Dorsolateral prefrontal cortex (tissue), 122 donors: ENCODE measurements at places on chromosomes 5 and 9.

DNA sequence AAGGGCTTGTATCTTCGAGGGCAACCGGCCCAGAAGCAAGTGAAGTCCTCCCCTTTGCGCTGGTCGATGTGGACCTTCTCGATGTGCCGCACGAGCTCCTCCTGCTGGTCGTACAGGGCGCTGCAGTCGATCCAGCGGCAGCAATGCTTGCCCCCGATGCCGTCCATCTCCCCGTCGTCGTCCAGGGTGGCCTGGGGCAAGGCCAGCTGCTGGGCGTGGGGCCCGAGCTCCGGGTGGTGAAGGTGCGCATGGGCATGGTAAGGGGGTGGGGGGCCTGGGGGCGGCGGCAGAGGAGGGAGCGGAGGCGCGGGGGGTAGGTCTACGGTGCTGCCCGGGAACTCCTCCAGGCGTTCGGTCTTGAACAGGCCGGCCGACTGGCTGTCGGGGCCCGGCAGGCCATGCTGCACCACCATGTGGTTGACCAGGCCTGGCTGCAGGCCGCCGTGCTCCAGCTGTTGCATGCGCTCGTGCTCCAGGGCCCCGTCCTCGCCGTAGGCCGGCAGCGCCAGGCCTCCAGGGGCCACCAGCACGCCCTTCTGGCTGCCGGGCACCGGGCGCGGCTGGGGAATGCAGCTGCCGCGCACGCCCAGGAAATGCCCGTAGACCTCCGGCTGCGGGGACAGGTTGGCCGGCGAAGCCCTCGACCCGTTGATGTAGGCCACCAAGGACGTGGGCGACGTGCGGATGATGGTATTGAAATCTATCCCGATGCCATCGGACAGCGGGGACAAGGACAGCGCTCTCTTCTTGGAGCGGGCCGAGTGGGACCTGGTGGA, 181.8 kb downstream of the GLIS3 start:
- no peak for DNase-seq

- no peak for DNase-seq
Observed at GRCh38 chr9:127308652-127309434, 44.3 kb downstream of the GARNL3 start.

DNA sequence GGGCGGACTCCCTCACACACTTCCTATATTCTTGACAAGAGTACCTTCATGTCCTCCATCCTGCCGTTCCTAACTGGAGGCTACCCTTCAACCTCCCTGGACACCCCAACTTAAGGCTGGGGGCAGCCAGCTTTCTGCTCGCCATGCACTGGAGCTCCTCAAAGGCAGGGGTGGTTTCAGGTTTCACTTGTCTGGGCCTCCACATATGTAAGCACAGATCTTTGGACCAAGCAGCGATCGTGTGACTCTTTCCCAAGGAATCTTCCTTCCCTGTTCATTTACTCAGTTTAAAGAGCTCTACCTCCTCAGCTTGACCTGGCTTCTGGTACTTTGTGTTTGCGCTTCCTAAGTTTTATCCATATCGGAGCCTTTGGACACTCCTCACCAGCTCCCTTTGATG, 34.2 kb upstream of the TRPC7 start:
- no peak for DNase-seq

DNA sequence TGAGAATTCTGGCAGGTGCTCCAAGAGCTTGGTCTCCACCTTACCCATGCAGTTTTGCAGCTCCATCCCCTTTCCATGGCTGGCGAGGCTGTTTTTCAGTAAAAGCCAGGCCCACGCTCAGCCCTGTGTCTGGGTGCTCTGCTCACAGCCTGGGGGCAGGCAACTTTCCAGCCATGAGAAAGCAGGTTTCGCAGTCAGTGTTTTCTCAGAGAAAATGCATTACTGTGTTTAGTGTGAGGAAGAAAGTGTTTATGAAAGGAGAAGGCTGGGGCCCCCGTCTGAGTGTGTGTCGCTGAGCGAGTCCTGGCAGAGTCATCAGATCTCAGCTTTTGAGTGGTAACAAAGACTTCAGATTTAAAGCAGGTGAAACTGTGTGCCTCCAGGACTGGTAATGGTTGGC, 248.1 kb downstream of the IRX1 start:
- DNase-seq = no peak

- DNase-seq = no peak
Observed at GRCh38 chr9:133540698-133541025, 6.2 kb downstream of the ADAMTSL2 start.

GRCh38 chr5:8633696-8634095, 764.7 kb downstream of the MTRR start:
- no peak for DNase-seq

GRCh38 chr9:87556821-87557220, 59.2 kb downstream of the DAPK1 start:
- no peak for DNase-seq

GRCh38 chr9:87256973-87257372, 240.7 kb upstream of the DAPK1 start:
- no peak for DNase-seq
